ENCODE measurements at places on chromosomes 12 and 14.

DNA sequence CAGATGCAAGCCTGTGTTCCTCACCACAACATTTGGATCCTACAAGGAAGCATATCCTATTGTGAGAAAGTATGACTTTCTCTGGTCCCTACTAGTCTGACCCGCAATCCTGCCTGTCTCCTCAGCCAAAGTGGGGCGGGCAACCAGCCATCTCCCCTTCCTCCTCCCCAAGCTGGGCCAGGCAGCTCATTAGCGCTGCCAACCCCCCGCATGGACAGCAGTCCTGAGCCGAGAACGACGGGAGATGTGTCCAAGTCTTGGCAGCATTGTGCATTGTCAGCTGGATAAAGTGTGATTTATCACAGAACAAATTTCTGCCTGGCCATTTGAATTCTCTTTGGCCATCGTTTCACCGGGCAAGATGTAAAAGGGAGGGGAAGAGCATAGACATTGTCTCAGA lies 139.4 kb downstream of the SLC15A4 start:
- H3K4me1 ChIP-seq: no peaks in the 10 kb centered on the region
- no peak for DNase-seq
- H3K27me3 ChIP-seq: no peaks in the 10 kb centered on the region
- no peaks in the 10 kb centered on the region for H3K36me3 ChIP-seq
- no peak overlapping the region for H3K27ac ChIP-seq
- no peak overlapping the region for H3K4me3 ChIP-seq

DNA sequence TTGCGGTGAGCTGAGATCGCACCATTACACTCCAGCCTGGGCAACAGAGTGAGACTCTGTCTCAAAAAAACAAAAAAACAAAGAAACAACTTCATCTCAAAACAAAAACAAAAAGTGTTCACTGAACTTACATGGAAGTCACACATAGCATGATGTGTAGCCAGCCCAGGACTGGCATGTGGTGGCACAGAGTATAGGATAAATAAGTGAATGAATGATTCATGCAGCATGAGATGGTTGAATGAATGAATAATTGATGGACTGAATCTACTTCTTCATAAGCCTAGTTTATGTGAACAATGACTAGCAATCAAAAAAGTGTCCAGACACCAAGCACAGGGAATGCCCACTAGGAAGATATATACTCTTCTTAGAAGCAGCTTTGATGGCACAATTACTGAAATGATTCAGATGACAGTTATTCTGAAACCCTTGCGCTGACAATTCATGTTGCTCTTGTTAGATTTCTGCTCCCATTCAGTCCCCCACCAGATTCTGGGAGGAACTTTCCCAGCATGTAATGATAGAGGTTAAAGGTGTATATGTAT lies 31.6 kb upstream of the SERPINA6 start:
- H3K36me3 ChIP-seq: no peaks in the 10 kb centered on the region
- DNase-seq: no peak
- no peak overlapping the region for H3K27ac ChIP-seq
- no peak overlapping the region for H3K4me3 ChIP-seq
- no peaks in the 10 kb centered on the region for H3K4me1 ChIP-seq

DNA sequence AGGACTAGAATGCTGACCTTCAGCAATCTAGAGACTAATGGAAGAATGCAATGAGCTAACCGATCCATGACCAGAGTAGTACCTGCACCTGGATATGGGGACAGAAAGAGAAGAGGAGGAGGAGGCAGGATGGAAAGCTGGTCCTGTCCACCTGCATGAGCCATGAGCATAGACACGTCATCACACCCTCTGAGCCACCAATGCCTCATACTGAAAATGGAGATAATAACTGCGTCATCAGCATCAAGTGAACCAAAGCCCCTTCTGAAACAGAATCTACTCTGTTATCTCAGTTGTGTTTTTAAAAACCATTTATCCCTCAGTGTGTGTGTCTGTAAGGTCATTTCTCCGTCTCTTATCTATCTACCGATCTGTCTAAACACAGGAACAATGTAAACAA lies 327.0 kb downstream of the BCL11B start:
- H3K27me3 ChIP-seq: peaks cover 20% of the 10 kb centered on the region
- DNase-seq: no peak
- no peak overlapping the region for H3K27ac ChIP-seq
- no peaks in the 10 kb centered on the region for H3K4me1 ChIP-seq
- no peak overlapping the region for H3K4me3 ChIP-seq

DNA sequence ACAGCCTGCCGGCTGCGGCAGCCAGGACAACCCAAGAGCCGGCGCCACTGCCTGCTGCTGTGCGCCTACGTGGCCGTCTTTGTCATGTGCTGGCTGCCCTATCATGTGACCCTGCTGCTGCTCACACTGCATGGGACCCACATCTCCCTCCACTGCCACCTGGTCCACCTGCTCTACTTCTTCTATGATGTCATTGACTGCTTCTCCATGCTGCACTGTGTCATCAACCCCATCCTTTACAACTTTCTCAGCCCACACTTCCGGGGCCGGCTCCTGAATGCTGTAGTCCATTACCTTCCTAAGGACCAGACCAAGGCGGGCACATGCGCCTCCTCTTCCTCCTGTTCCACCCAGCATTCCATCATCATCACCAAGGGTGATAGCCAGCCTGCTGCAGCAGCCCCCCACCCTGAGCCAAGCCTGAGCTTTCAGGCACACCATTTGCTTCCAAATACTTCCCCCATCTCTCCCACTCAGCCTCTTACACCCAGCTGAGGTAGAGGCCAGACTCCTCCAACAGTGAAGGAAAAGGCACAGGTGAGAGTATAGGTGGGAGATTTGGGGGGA lies 10.3 kb downstream of the ZBTB39 start:
- no peaks in the 10 kb centered on the region for H3K4me1 ChIP-seq
- H3K36me3 ChIP-seq: peaks cover 10% of the 10 kb centered on the region
- H3K4me3 ChIP-seq: no peak overlapping the region
- no peak overlapping the region for H3K27ac ChIP-seq
- no peak for DNase-seq

- H3K4me3 ChIP-seq: no peak overlapping the region
- peaks cover 54% of the 10 kb centered on the region for H3K36me3 ChIP-seq
- H3K27me3 ChIP-seq: no peaks in the 10 kb centered on the region
Observed at GRCh38 chr14:30608533-30609006, 13.5 kb upstream of the SCFD1 start.

DNA sequence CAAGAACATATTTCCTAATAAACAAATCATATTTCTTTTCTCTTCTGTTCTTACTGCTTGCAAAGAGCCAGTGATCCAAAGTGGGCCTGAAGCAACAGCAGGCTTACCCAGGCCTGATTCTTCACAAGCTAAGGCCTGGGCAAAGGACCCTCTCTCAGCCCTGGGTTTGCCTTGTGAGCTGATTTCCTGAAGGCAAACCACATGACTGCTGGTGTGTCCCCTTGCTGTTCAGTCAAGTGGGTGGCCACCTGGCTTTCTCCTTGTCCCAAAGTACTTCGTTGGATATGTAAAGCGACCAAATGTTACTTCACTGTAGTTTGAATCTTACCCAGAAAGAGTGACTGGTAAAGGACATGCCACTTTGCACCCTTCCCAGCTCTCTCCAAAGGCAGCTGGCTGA lies 392.9 kb downstream of the ZFP36L1 start:
- DNase-seq: no peak
- H3K27me3 ChIP-seq: no peaks in the 10 kb centered on the region
- no peak overlapping the region for H3K4me3 ChIP-seq
- H3K36me3 ChIP-seq: no peaks in the 10 kb centered on the region
- no peak overlapping the region for H3K27ac ChIP-seq

- H3K4me1 ChIP-seq: peaks cover 52% of the 10 kb centered on the region
- DNase-seq: no peak
- H3K27me3 ChIP-seq: no peaks in the 10 kb centered on the region
- no peaks in the 10 kb centered on the region for H3K36me3 ChIP-seq
Observed at GRCh38 chr12:124652661-124653060, 85.2 kb upstream of the NCOR2 start.

- no peak overlapping the region for H3K27ac ChIP-seq
- H3K36me3 ChIP-seq: no peaks in the 10 kb centered on the region
- H3K27me3 ChIP-seq: no peaks in the 10 kb centered on the region
- H3K4me1 ChIP-seq: no peaks in the 10 kb centered on the region
Observed at GRCh38 chr12:5088586-5089264, 45.0 kb downstream of the KCNA5 start.

GRCh38 chr14:65134651-65135579 lies 32.6 kb upstream of the MAX start:
- H3K36me3 ChIP-seq: no peaks in the 10 kb centered on the region
- DNase-seq: no peak
- no peak overlapping the region for H3K4me3 ChIP-seq
- no peaks in the 10 kb centered on the region for H3K27me3 ChIP-seq
- H3K27ac ChIP-seq: no peak overlapping the region

DNA sequence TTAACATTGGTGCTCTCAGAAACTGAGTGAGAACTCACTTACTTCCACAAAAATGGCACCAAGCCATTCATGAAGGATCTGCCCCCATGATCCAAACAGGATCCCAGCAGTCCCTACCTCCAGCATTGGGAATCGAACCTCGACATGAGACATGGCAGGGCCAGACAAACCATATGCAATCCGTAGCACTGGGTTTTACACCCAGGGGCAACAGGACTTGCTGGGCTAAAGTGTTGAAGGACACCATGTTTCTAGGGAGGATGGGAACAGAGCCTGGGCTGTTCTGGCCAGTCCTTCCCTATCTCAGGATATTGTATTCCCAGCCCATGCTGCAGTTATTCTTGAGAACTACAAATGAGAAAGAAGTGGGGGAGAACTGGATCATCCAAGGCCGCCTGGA lies 36.6 kb downstream of the SERPINA3 start:
- H3K27me3 ChIP-seq: no peaks in the 10 kb centered on the region
- H3K27ac ChIP-seq: no peak overlapping the region
- H3K4me3 ChIP-seq: no peak overlapping the region
- no peaks in the 10 kb centered on the region for H3K4me1 ChIP-seq
- DNase-seq: no peak

DNA sequence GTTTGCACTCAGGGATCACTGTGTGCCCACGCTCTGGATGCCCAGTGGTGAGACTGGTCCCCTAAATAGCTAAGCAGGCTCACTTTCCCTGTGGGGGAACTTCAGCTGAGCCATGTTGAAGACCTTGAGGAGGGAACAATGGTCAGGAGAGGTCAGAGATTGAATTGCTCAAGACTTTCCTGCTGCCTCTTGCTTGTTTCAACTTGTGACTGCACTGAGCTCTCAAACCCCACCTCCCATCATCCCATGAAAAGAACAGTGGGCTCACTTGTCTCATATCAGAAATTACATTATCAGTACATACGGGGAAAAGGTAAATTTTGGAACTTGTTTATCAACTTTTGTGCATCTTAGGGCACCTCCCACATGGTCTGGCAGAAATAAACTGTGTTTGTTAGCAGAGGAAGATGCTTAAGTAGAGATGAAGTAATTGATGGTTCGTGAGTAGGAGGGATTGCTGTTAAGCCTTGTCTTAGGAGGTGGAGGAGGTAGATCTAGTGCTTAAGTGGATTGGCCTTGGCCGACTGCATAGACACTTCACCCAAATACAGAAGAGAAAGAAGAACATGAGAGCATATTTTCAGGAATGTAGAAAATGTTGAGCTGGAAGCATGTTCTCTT lies 15.0 kb upstream of the SERPINA1 start:
- H3K36me3 ChIP-seq: no peaks in the 10 kb centered on the region
- no peak for DNase-seq
- H3K4me1 ChIP-seq: no peaks in the 10 kb centered on the region
- no peaks in the 10 kb centered on the region for H3K27me3 ChIP-seq
- H3K27ac ChIP-seq: no peak overlapping the region
- H3K4me3 ChIP-seq: no peak overlapping the region

- no peaks in the 10 kb centered on the region for H3K36me3 ChIP-seq
- H3K27ac ChIP-seq: no peak overlapping the region
- no peak overlapping the region for H3K4me3 ChIP-seq
- H3K4me1 ChIP-seq: no peaks in the 10 kb centered on the region
- DNase-seq: no peak
Observed at GRCh38 chr12:69844416-69844815, 19.4 kb downstream of the MYRFL start.

GRCh38 chr12:47772094-47772660 lies 861 bp upstream of the SLC48A1 start:
- no peak overlapping the region for H3K4me3 ChIP-seq
- no peaks in the 10 kb centered on the region for H3K27me3 ChIP-seq
- H3K4me1 ChIP-seq: peaks cover 39% of the 10 kb centered on the region
- no peaks in the 10 kb centered on the region for H3K36me3 ChIP-seq

GRCh38 chr14:77372304-77372841 lies 4.5 kb downstream of the TMED8 start:
- no peak for DNase-seq
- no peak overlapping the region for H3K27ac ChIP-seq
- H3K4me1 ChIP-seq: peaks cover 4% of the 10 kb centered on the region
- no peaks in the 10 kb centered on the region for H3K36me3 ChIP-seq

- no peak overlapping the region for H3K4me3 ChIP-seq
- DNase-seq: no peak
- H3K36me3 ChIP-seq: no peaks in the 10 kb centered on the region
- H3K27ac ChIP-seq: no peak overlapping the region
- no peaks in the 10 kb centered on the region for H3K27me3 ChIP-seq
Observed at GRCh38 chr12:50636505-50636904, 127.4 kb upstream of the ATF1 start.

DNA sequence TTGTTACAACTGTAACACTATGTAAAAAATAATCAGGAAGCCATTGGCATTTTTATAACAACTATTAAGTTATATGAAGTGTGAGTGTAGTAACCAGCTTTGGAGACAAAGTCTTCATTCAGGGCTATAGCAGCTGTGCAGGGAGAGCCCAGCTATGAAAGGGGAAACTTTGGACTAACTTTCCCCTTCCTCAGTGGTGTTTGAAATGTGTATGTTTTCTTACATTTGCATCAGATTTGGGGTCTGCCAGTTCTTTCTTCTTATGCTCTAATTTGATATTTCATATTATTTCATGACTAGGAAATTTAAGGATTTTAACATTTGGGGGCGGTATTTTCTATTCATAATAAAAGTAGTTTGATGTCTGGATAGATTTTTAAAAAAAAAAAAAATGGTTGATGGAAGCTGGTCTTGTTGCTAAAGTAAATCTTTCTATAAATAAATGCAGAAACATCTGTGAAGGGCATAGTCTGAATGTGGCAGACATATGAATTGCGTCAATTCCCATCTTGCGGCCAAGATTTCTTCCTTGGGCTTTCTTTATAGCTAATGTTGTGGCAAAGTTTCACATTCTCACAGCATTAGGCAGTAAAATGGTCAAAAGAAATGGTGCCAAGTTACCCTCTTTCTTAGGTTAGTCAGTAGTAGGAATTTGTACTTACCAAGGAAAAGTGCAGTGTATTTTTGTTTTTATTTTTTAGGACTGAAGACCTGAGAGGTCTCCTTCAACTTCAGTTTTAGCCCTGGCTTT lies 35.6 kb downstream of the RASSF8 start:
- H3K27me3 ChIP-seq: no peaks in the 10 kb centered on the region
- H3K4me1 ChIP-seq: peaks cover 10% of the 10 kb centered on the region
- peaks cover 4% of the 10 kb centered on the region for H3K36me3 ChIP-seq
- no peak overlapping the region for H3K4me3 ChIP-seq

- H3K4me3 ChIP-seq: no peak overlapping the region
- H3K27ac ChIP-seq: no peak overlapping the region
- H3K27me3 ChIP-seq: no peaks in the 10 kb centered on the region
- H3K4me1 ChIP-seq: no peaks in the 10 kb centered on the region
- no peak for DNase-seq
Observed at GRCh38 chr12:112711026-112711425, 80.5 kb upstream of the RPH3A start.

Measured in SK-N-SH (cell line).